ENCODE measurements at places on chromosomes 16 and 17. TPM values are rescaled to one million over a fixed set of nuclear protein-coding genes. Genes with fewer than 3 reads are reported as not detected.

The NT5M gene
- total RNA-seq, result 6.5 TPM

The GPS1 gene
- total RNA-seq, result 69.6 TPM

The SEPTIN1 gene
- total RNA-seq, result 0.18 TPM

The MMP28 gene
- total RNA-seq, result 3.5 TPM

The GRAPL gene
- total RNA-seq, result 1.1 TPM

The CACNG5 gene
- not detected for total RNA-seq

The WNK4 gene
- 0.09 TPM for total RNA-seq

The C16orf46 gene
- 0.27 TPM for total RNA-seq

The TNFSF13 gene
- 2.2 TPM for total RNA-seq

The NUDT7 gene
- total RNA-seq, result 4.3 TPM

Measured in muscle of leg (tissue), 16 donors.